ENCODE measurements at places on chromosomes 5 and 9.

DNA sequence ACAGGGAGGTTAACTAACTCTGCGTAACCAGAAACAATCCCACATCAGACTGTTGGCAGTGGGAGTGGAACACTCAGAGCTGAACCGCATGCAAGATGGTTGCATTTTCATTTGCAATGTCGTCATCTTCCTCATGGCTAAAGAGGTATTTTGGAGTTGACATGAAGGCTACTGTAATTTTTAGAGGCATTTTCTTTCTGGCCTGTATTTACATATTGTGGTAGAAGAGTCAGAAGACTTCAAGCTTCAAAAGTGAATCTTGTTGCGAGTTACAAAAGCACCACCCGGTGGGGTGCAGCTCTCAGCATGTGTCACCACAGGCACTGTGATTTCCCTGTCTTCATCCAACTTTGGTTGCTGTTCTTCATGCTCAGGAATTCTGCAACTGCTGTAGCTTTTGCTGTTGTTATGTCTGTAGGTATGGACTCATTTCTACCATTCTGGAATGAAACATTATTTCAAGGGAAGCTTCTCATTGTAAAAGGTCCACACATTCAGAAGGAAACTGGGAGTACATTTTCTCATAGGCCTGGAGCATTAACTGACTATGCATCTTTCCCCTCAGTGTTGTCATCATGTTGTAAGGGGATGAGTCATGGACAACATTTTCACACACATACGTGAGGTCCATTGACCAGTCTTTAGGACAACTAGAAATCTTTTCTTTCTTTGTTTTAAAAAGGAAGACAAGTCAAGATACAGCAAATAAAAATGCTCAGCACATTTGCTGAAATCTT is 35.4 kb upstream of the GDNF start:
- no peak for DNase-seq

GRCh38 chr5:149072376-149072775 is 9.5 kb upstream of the SH3TC2 start:
- DNase-seq: no peak

DNA sequence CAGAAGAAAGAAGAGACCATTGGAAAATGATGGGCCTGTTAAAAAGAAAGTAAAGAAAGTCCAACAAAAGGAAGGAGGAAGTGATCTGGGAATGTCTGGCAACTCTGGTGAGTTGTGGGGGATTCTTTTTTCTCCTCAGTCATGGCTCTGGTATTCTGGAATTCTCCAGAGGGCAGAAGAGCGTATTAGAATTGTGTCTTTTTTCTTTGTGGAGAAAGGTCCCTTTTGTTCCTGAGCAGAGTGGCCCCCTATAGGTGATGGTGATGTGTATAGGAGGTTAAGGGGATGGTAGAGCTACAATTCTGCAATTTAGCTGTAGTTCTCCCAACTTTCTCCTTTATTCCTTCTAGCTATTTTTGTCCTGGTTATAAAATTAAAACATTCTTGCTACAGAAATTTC is 1.6 kb upstream of the DHFR start:
- no peak for DNase-seq

- DNase-seq: no peak
Measured at GRCh38 chr9:129289131-129289731, 111.2 kb upstream of the IER5L start.

DNA sequence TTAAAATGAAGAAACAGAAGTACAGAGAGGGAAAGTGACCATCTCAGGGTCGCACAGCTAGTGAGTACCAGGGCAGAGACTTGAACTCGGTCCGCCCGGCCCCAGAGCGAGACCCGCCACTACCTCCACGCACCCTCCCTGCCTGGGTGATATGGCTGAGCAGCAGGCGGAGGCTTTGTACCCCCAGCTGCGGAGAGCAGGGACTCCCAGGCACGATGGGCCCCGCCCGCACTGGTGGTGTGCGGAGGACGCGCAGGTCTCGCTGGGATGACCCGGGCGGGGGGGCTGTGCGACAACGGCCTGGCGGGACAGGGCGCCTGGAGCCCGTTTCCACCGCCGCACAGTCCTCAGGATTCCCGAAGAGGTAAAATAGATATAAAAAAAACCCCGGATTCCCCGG is 64.7 kb upstream of the LARP1 start:
- DNase-seq: no peak

DNA sequence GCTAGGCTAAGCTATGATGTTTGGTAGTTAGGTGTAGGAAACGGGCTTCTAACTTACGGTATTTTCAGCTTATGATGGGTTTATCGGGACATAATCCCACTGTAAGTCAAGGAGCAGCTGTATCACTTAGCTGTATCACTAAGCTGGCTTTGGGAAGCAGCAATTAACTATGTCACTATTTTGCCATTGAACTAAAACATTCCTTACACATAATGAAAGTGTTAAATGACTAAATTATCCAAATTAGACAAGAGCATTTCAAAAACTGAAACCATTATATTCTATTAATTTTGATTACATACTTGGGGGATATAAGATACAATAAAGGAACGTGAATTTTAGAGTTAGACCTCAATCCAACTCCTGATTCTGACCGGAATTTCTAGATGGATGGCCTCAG is 188.3 kb downstream of the AGTPBP1 start:
- no peak for DNase-seq

DNA sequence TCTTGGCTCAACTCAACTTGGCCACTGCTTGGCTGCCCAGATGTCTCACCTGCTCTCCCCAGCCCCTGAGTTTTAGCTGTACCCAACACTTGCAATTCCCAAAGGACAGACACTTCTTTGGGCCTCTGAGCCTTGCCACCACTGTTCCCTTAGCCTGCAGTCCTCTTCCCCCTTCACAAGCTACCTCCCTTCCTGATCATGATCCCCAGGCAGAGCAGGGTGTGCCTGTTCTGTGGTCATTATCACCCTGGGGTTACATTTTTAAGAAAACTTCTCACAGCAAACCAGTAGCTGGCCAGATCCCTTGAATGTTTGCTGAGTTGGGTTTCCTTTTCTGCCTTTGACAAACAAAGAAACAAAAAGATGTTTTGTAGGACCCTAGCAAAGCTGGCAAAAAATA is 87.5 kb upstream of the PRRC1 start:
- no peak for DNase-seq

DNA sequence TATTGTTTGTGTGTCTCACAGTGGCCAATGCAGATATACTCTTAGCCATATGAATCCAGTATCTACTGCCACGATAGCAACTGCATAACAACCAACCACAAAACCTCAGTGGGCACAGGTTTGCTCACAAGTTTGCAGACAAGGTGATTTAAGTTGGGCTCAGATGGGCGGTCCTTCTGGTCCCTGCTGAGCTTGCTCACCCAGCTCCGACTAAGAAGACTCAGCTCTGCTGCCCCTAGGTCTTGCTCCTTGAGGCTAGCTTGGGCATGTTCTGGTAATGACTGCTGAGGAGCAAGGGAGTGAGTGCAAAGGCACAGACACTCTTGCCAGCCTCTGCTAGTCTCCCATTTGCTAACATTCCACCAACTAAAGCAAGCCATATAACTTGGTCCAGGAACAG is 52.6 kb downstream of the MTX3 start:
- no peak for DNase-seq

GRCh38 chr5:180491496-180491895 is 2.7 kb upstream of the CNOT6 start:
- no peak for DNase-seq

DNA sequence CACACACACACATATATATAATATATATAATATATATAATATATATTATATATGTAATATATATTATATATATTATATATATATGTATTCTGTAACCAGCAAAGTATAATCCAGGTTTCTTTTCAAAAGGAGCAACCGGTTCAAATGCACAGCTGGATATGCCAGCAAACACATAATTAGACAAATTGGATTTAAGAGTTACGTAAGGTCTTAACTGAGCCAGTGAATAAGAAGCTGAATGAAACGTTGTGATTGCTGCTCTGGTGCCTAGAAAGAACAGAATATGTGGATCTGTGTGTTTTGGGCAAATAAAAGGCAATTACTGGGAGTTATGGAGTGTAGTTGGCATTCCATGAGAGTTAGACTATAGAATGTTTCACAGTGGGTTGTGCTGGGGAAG is 178.1 kb downstream of the SLF1 start:
- DNase-seq: no peak

DNA sequence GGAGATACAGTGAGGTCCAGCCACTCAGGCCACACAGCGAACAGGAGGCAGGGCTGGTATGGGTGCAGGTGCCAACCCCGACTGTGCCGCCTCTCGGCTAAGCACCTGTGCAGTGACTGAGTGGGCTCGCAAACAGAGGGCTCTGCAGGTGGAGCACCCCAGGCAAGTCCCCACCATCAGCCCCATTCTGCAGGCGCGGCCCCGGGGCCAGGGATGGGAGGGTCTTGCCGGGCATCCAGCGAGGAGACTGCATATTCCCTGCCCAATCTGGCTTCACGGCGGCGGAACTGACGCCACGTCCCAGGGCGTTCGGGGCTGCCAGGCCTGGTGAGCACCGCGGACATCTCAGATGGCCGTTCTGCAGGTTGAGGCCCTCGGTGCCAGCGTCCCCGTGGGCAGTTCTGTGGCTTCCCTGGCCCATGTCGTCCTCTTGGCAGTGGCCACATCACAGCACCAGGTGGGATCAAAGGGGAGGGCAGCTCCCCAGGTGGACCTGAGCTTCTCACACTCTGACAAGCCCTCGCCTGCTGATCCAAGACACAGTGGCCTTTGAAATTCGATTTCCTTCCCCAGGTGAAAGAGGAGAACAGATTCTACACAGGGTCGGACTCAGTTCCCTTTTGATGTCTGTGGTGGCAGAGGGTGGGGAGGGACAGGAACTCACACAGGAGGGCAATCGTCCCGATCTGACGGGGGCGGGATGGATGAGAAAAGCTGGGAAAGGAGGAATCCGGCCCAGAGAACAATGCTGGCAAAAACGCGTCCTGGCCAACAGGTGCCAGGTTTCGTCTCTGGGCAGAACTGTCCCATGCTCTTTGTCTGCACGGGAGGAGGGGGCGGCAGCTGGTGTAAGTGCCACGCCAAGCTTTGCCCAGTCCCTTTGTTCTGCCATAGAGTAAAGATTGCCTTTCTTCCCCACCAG is 18.8 kb downstream of the DBH start:
- no peak for DNase-seq

- no peak for DNase-seq
Measured at GRCh38 chr5:57097526-57097925, 76.3 kb upstream of the GPBP1 start.

GRCh38 chr9:962023-962422 is 14.4 kb upstream of the DMRT3 start:
- no peak for DNase-seq

DNA sequence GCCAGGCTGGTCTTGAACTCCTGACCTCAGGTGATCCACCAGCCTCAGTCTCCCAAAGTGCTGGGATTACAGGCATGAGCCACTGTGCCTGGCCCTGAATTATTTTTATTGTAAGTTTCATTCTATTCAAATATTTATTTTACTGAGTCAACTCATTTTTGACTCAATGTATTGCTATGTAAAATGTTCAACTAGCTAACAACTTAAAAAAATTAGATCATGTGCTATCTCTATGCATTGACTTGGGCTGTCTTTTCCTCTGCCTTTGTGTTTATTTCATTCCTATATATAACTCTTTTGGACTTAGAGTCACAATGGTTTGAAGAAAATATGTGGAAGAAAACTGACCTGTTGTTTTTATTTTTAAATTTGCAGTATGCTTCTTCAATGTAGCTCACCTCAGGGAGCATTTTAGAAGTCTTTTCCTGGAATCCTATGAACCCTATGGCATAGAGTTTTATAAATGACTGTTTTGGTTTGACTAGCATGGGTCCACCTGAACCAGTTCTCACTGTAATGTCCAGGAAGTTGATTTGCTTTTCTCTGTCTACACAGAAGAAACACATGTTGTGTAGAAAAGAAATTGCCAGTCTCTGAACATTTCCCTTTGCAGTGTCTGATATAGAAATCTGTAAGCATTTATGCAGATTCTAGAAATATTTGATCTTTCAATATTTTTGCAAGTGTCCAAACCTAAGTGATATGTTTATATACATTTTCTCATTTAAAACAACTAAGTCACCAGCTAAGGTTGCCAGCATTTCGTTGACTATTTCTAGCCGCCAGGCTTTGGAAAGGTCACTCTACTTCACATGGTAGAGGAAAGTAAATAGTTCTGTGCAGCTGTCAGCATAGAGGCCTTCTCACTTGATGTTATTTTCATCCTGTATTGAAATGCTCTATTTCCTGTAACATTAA is 138.8 kb downstream of the PCSK1 start:
- DNase-seq: no peak

DNA sequence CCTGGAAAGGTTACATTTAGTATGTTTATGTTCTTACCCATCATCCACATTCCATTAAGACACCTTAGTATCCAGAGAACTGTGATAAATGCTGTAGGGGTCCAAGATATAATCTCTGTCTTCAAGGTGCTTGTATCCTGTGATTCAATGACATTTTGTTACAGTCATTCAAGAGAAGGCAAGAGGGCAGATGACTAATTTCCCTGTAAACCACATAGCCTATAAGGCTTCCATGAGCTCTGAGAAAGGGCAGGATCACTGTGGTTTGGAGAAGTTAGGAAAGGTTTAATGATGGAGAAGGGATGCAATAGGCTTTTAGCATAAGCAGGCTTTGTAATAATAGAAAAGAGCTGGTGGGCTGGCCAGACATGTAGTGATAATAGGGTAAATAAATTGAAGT is 40.0 kb downstream of the PAPPA start:
- DNase-seq: no peak

DNA sequence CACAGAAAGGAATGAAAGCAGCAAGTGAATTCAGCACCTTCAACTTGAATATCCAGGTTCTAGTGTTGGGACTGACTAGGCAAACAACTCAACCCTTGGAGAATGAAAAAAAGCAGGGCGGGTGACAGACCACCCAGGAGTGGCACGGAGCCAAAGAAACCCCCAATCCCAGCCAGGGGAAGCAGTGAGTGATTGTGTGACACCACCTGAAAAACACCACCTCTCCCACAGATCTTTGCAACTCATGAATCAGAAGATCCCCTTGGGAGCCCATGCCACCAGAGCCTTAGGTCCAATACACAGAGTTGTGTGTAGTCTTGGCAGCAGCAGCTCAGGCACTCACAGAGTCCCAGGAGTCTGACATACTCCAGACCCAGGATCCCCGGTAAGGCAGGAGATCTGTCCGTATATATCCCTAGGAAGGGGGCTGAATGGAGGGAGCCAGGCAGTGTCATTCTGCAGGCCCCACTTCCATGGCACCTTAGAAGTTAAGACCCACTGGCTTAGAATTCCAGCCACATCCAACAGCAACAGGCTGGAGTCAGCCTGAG is 22.1 kb upstream of the ROR2 start:
- no peak for DNase-seq

- DNase-seq: no peak
Measured at GRCh38 chr5:67196537-67197059, at the start of gene CD180. CD180 (minus strand) TSS chr5:67196799; CDS start chr5:67196641, 158 bp downstream.

- no peak for DNase-seq
Measured at GRCh38 chr5:115551415-115551814, 6.8 kb upstream of the FEM1C start.

Data from SW 1271 (cell line).